Substantia nigra (tissue), 51 donors: ENCODE measurements at places on chromosomes 6 and 20.

DNA sequence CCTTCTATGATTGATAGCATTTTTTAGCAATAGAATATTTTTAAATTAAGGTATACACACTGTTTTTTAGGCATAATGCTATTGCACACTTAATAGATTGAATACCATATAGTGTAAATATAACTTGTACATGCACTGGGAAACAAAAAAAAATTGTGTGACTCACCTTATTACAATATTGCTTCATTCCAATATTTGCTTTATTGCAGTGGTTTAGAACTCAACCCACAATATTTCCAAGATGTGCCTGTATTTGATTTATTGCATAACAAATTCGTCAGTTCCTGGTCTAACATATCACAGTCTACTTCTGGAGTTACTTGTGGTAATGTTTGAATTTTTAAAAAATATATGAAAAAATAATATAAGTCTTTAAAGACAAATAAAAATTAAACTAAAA is 41.9 kb upstream of the DEFB112 start:
- DNase-seq, result no peak

DNA sequence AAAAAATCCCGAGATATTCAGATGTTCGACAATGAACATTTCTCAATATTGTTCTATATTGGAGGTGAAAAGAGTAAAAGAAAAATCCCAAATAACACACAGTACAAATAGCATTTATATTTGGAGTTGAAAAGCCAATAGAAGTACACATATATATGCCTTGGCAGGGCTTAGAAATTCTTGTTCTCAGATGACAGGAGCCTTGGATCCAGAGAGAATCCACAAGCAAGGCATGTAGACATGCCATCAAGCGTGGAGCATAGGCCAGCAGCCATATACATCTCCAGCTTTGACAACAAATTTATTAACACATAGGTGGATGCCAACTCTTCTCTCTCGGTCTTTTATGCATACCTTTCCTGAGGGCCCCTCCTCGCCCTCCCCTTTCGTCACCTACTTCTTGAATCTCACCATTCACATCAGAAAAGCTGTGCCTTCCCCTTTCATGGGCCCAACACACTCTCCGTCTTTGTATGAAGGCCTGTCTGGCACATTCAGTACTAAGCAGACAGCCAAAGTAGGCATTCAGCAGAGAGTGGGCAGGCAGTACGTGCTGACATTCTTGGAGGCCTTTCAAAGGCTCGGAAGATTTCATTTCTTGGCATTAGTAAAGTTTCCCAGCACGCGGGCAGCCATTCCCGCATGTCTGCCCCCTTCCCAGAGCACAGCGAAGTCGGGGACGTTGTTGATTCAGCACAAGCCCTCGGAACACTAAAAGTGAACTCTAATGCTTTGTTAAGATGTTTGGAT is 18.2 kb downstream of the NEDD9 start:
- no peak for DNase-seq

- no peak for DNase-seq
Observed at GRCh38 chr6:108451816-108452215, 108.9 kb upstream of the FOXO3 start.

GRCh38 chr6:105755885-105756284 is 330.3 kb upstream of the PRDM1 start:
- no peak for DNase-seq

- no peak for DNase-seq
Observed at GRCh38 chr20:49668181-49668877, 45.3 kb downstream of the B4GALT5 start.

DNA sequence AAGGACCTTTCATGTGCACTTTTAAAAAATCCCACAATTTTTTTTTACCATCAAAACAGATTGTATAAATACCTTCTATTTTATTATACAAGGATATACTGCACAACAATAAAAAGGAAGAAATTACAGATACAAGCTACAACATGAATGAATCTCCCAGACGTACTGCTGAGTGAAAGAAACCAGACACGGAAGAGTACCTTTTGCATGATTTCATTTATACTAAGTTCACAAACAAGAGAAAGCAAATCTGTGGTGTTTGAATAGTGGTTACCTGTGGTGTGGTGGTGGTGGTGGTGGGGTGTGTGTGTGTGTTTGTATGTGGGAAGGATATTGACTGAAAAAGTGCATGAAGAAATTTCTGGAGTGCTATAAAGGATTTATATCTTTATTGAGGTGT is 6.8 kb upstream of the PLCB4 start:
- DNase-seq, result no peak

DNA sequence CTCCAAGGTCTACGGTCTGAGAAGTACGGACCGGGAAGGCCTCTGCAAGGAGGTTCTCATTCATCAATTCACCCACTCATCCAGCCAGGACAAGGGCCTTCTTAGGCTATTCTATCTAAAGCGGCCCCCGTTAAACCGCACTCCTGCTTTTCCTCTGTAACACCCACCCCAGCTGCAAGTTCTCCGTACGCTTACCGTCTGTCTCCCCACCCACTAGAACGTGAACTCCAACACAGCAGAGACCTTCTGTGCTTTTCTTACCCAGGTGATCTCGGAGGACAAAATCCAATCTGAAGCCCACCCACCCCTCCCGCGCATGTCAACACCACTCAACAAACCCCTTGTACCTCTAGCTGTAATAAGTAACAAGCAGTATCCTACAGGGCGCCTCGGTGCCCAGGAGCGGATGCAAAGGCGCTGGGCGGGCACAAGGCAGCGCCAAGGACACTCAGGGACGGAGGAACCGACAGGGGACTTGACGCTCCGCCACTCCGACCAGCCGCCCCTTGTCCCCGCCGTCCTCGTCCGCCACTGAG is 351 bp downstream of the AURKA start:
- DNase-seq, result no peak

- no peak for DNase-seq
Observed at GRCh38 chr20:40575851-40576250, 113.2 kb downstream of the MAFB start.

- DNase-seq, result no peak
Observed at GRCh38 chr6:39861663-39862062, 69.5 kb downstream of the DAAM2 start.

DNA sequence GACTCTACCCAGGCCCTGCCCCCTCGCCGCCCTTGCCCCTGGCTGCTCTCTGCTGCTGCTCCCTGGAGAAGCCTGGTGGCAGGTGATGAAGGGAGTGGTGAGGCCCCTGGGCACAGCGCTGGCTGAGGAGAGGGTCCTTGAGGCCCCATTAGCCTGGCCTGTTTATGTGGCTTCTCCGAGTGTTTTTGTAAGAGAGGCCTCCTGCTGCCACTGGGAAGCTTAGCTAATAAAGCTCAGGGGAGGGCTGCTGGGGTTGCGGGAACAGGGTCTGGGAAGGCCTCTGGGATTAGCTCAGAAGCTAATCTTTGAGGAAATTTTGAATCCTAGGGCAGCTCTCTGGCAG is 15.5 kb downstream of the EBF4 start:
- no peak for DNase-seq

GRCh38 chr6:18360188-18360587 is 27.0 kb upstream of the RNF144B start:
- DNase-seq, result no peak

- DNase-seq, result no peak
Observed at GRCh38 chr6:31651602-31652191, 764 bp downstream of the BAG6 start.

- DNase-seq, result no peak
Observed at GRCh38 chr20:12591949-12592470, 416.8 kb upstream of the SPTLC3 start.

DNA sequence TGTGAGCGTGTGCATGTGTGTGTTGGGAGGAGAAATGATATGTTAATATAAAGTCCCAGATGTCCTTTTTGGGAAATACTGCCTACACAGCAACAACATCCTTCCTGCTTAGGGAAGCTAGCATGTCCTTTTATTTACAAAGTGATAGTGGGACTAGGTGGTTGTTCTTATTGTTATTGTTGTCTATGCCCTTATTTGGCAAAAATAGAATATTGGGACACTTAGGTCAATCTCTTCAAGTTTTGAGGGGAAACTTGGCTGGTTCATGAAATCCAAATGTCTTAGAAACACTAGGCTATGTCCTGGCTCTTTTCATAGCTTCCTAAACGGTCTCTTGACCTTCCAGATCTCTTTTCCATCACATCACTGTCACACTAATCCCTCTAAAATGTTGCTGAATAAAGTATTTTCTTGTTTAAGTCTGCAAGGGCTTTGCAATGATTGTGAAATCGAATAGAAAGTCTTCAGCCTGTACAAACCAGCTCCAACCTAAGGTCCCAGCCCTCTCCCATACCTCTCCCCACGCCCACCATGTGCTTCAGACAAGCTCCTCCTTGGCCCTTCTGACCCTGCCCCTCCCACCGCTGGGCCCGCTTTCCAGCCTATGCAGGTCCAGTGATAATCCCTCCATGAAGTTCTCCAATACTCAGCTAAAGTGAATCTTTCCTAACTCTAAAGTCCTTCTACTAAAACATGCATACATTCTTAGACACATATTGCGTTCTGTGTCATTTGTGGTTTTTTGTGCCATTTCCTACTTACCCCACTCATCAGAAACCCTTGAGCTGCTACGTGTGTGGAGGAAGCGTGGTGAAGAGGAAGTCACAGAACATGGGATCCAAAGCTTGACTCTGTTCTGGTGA is 205.1 kb downstream of the LY86 start:
- no peak for DNase-seq

GRCh38 chr20:48826883-48827771 is 672 bp downstream of the PREX1 start:
- DNase-seq, result no peak

GRCh38 chr6:108653949-108654348 is 93.2 kb downstream of the FOXO3 start:
- DNase-seq, result peak; percentile 7

DNA sequence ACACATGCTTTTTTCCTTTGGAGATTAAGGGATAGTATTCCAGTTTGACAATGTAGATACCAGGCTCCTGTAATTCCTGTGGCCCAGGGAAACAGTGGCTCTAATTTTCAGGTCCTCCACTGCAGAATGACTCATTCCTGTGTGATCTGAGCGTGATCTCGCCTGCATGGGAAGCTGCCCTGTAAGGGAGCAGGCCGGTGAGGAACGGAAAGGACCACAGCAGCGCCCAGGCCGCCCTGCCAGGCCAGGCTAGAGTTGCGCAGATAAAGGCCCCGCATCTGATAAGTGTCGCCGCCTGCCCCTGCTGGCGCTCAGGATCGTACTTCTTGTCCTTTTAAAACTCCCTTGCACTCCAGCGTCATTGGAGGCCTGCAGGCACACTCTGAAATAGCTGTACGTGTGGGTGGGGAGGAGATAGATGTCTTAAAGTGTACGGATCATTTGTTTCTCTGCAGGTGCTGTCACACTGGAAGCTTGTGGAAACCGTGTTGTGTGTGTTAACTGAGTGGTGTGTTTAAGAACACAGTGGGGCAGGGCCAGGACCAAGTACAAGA is 60.7 kb downstream of the SYNJ2 start:
- DNase-seq, result no peak

DNA sequence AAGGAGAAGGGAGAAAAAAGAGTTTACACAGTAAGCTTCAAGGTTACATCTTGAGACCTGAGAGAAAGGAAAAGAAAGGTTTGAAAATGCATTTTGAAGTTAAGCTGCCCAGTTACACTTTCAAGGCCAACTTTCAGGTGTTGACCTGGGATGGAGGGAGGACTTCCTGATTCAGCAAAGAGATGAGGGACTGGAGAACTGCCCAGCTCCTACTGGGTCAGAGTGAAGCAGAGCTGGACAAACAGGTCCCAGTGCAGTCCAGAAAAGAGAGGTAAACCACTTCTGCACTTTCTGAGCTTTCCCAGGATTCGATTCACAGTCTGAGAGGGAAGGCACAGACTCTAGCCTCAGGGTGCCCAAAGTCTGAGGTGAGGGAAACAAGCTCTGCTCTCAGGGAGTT is 6.0 kb upstream of the TJAP1 start:
- no peak for DNase-seq

DNA sequence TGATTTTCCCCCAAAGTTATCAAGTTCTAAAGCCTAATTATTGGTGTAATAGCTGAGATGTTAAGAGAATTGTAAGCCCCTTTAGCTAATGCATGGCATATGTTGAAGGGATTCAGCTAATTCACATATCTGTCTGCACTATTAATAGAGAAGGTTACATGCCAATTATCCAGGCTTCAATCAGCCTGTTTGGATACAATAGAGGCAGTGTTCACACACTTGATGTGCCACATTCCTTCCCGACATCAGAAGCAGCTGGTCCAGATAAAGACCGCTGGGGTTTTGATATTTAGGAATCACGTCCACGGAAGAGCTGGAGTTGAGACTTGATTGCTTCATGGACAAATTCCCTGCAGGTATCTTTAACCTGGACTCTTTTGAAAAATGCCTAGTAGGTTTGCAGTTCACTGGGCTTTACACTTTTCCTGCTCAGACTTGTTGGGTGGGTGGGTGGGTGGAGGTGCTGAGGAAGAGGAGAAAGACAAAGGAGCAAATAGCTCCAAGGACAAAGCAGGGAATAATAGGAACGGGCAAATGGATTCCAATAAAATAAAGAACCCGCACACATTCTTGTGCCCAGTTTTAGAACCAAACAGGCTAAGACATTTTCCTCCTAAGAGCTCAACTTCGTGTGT is 142.6 kb upstream of the ZNF217 start:
- DNase-seq, result no peak

DNA sequence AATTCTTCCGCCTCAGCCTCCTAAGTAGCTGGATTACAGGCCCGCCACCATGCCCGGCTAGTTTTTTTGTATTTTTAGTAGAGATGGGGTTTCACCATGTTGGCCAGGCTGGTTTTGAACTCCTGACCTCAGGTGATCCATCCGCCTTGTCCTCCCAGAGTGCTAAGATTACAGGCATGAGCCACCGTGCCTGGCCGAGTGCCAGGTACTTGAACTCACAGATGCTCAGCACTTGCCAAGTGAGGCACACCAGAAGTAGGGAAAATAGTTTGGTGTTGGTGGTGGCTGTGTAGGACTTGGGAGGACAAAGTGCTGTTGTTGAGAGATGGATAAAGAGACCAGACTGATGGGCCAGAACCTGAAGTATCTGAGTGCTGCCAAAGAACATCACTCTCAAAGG is 40.0 kb upstream of the MBOAT1 start:
- DNase-seq, result no peak

DNA sequence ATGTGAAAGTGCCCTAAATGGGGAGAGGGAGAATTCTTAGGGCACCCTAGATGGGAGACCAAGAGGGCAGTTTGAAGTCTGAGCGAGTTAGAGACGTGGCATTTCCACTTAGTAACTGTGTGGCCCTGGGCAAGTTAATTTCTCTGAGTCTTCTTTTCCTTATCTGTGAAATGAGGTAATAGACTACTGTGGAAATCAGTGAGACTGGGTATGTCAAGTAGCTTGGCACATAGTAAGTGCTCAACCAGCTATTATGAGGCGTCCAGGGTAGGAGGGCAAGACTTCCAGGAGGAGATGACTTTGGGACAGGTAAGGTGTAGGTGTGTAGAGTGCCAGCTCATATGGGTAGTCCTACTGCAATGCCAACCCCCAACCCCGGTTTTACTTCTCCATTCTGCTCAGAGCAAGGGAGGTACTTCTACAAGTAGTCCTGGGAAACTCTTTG is 770 bp downstream of the KIF3B start:
- no peak for DNase-seq

DNA sequence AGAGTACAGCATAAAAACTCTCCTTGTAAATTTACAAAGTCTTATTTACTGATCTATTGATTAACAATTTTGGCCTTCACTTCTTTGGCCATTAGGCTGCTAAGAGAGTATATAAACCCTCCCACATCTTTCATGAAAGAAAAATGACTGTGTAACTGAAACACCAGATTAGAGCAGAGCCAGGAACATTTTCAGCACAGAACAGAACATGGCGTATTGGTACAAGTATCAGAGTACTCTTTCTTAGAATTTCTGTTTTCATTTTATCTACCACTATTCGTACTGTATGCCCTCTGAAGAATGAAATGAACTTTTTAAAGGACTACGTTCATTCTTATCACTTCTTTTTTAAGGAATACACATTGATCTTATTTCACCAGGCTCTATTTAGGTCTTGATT is 550.2 kb downstream of the ADGRB3 start:
- DNase-seq, result no peak
